Stimulated activated CD8-positive, alpha-beta memory T cell treated with anti-CD3 and anti-CD28 coated beads, Interleukin-7, amount 100 ng/mL, for 48 hours (primary cell): ENCODE measurements at places on chromosomes 4 and X.

GRCh38 chr4:3202836-3203820 is 45.8 kb upstream of the MSANTD1 start:
- peak; percentile 32 for DNase-seq

GRCh38 chr4:102420563-102421398 is 75.5 kb upstream of the SLC39A8 start:
- no peak for DNase-seq

GRCh38 chrX:112834031-112834845 is 6.4 kb downstream of the AMOT start:
- no peak for DNase-seq

- no peak for DNase-seq
Observed at GRCh38 chr4:153490985-153491483, 24.9 kb downstream of the TMEM131L start.
